Hematopoietic multipotent progenitor cell treated with erythropoietin and hydrocortisone succinate and interleukin-3 and kit ligand, for 4 days (in vitro differentiated cells): ENCODE measurements at places on chromosomes 7 and 10.
A peak's percentile ranks its signal among the peaks of the same experiment; 100 is the strongest.

- no peak for DNase-seq
Observed at GRCh38 chr7:23196306-23196705, 14.5 kb downstream of the NUP42 start.

GRCh38 chr7:131225619-131226513 is 101.8 kb upstream of the MKLN1 start:
- DNase-seq = no peak

GRCh38 chr7:7681936-7682329 is 36.5 kb downstream of the RPA3 start:
- no peak for DNase-seq

DNA sequence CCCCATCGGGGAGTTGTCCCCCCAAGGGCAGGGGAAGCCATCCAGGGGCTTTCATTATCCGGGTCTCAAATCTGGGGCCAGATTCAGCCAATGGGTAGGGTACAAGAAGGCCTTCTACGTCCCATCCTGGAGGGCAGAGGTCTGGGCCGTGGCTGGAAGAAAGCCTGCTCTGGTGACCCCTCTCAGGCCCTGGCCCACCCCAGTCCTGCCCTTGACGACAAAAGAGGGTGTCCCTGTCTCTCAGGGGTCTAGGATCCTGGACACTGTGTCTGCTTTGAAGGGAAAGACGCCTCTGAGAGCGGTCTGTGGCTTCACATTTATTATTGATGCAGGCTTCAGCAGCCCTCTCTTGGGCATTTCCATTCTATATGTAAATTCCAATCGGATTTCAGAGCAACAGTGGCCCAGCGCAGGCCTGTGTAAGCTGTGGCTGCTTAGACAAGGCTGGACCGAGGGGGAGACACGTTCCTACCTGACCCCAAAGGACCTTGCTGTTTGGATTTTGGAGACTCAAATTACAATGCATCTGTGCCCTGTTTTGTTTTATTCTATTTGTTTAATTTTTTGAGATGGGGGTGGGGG is 83.2 kb upstream of the BAIAP2L1 start:
- DNase-seq = no peak

- DNase-seq = peak; percentile 41
Observed at GRCh38 chr7:107690611-107691010, 30.0 kb downstream of the SLC26A4 start.

DNA sequence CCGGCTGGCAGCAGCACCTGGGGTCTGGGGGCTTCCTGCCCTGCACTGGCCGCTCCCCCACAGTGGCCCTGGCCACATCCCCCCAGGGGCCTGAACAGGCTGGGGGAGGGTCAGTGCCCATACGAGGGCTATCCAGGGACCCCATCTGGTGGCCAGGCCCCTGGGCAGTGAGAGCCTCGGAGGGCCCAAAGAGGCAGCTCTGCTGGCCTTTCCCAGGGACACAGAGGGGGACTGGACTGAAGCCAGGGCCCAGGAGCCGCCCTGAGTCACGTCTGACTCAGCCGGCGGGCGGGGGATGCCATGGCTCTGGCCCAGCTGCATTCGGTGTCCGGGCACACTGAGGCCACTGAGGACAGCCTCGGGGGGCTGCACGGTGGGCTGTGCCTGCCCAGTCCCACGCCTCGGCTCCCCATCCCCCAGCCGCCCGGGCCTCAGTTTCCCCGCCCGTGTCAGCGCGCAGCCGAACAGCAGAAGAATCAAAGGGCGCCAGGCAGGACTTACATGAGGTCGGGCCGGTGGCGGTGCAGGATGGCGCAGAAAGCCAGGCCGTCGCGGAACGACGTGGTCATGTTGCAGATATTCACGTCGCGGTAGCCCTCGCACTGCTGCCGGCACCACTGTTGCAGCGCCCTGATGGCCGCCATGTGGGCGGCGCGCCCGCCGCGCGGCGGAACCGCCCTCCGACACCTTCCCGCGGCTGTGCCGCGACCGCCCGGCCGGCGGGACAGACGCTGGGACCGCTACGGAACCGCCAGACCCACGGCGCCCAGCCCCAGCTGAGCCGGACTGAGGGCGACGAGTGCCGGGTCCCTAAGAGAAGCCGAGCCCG is at the start of gene MICALL2:
TSS of gene MICALL2 (minus strand) at position 788 of the 829 bp plus-strand sequence. CDS start at position 644, 144 bp downstream.
- peak; percentile 73 for DNase-seq

DNA sequence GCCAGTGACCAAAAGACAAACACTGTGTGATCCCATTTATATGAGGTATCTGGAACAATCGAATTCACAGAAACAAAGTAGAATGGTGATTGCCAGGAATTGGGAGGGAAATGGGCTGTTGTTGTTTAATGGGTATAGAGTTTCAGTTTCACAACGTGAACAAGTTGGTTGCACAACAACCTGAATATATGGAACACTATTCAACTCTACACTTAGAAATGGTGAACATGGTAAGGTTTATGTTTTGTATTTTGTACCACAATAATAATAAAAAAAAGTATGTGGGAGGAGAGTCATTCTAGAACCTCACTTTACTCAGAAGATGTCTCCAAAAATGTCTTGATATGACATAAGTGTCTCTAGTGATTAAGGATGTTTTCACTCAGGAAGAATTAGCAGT is 85.2 kb upstream of the SGCE start:
- DNase-seq = no peak

- no peak for DNase-seq
Observed at GRCh38 chr10:11326241-11326640, 285.2 kb downstream of the USP6NL start.

- DNase-seq = no peak
Observed at GRCh38 chr10:109040622-109041021, 882.7 kb downstream of the XPNPEP1 start.
